ENCODE measurements at places on chromosomes 7 and 10.

DNA sequence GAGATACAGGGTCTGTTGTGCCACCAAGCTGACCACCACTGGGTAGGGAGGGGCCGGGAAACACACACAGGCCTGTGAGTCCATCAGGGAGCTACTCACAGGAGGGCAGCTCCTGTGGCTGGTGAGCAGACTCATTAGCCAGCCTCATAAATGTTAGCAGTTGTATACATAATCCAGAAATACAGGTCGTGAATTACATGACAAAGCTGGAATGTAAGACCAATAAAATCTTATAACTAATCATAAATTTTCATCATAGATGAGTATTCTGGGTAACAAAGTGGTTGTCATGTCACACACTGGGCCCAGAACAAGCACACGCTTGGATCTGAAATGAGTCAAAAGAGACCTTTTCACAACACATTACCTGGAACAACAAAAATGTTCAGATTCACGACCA lies 642.6 kb upstream of the AUTS2 start:
- no peak for DNase-seq

- DNase-seq, result no peak
These were observed 36.7 kb downstream of the CDK6 start for GRCh38 chr7:92799446-92800211.

- DNase-seq, result no peak
These were observed 560.9 kb downstream of the PTPRN2 start for GRCh38 chr7:158026636-158027265.

DNA sequence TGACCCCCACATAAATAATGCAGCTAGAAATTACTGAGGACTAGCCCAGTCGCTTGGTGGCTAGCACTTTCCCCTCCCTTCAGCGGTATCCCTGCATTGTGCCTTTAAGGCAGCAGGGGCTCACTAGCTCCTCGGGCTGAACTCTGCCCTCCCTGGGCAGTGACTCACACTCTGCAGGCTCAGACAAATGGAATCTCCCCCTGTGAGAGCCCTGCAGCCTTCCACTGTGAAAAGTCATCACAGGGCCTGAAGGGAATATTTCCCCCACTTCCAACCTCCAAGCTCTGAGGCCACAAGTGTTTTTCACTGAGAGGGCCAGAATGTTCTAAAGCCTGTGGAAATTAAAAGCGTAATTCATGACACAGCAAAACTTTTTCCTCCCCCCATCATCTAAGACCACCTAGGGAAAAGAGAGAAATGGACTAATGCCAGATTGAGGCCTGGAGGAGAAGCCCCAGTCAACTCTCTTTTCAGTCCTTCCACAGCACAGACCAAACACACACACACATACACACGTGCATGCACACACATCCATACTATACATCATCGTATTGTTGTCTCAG lies 93.6 kb upstream of the COL1A2 start:
- no peak for DNase-seq

DNA sequence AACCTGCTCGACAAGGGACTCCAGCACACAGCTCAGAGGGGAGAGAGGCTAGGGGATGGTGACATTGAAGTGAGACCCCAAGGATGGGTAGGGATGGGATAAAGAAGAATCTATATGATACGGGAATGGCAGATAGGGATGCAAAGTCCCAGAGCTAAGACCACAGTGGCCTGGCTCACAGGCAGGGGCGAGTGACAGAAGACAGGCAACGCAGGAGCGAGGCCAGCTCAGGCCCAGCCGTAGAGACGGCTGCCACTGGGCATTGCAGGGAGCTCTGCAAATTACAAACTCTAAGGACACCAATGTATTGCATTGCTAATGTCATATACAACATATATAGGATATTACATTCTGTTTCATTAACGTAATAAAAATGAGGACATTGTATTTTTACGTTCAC lies 131.4 kb downstream of the TCERG1L start:
- no peak for DNase-seq

DNA sequence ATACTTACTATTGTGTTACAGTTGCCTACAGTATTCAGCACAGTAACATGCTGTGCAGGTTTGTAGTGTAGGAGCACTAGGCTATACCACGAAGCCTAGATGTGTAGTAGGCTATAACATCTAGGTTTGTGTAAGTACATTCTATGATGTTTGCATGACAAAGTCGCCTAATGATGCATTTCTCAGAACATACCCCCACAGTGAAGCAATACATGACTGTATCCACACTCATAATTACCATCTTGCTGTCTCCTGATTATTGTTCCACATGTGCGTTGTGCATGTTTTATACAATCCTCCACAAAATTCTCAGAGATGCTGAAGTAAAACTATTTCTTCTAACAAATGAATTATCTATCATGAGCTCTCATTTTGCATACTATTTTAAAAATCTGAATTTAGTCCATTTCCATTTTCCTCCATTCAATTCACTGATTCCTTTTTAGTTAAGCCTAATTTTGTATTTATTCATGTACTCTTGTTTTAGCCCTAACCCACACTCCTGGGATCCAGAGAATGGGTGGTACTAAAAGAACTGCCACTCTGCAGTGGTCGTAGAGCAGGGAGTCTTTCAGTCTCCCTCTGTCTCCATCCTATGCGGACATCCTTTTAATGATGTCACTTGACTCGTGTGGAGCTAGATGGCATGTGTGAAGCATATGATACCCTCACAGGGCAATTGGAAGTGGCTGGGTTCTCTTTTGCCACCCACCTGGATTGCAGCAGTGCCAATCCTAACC lies 67.6 kb upstream of the CAV2 start:
- DNase-seq, result no peak

DNA sequence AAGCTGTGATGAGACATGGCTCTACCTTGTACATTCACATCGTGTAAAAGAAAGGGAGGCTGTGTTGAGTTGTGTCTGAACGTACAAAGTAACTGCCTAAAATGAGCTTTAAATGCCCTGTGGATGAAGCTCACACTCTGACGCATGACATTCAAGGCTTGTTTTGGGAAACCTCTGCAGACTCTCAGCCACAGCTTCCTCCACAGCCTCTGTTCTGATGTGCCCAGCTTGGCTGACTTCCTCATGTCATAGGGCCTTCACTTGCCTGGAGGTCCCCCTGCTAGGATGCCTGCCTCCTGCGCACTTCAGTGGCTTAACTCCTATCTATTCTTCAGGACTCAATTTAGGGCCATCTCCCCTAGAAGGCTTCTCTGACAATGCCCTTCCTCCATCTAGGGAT lies 230.0 kb upstream of the HABP2 start:
- DNase-seq, result no peak

DNA sequence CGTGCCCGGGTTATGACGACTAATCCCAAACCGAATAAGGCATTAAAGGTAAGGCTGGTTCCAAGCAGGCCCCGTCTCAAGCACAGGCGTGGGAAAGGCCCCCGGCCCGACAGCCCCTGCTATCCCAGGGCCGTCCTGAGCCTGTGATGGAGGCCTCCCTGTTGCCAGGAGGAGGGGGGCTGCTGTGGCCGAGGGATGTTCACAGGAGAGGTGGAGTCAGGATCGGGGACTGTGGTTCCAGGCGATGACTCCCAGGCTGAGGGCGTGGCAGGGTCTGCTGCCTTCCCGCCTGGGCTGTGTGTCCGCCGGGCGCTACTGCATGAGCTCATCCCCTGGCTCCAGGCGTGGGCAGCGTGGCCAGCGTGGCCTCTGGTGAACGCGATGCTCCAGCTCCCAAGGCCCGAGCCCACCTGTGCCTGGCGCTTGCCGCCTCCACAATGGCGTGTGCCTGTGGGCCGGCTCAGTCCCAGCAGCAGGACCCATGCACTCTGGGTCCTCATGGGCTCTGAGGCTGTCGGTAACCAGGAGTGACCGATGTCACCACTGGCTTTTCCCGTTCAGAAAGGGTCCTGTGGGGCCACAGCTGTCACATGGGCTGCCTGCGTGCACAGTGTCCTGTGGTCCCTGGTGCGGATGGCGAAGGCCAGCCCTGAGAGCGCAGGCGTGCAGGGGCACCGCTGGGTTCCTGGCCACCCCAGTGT lies 8.8 kb downstream of the MAFK start:
- DNase-seq, result no peak

- DNase-seq, result no peak
These were observed 63.0 kb downstream of the VAX1 start for GRCh38 chr10:117075064-117075463.

DNA sequence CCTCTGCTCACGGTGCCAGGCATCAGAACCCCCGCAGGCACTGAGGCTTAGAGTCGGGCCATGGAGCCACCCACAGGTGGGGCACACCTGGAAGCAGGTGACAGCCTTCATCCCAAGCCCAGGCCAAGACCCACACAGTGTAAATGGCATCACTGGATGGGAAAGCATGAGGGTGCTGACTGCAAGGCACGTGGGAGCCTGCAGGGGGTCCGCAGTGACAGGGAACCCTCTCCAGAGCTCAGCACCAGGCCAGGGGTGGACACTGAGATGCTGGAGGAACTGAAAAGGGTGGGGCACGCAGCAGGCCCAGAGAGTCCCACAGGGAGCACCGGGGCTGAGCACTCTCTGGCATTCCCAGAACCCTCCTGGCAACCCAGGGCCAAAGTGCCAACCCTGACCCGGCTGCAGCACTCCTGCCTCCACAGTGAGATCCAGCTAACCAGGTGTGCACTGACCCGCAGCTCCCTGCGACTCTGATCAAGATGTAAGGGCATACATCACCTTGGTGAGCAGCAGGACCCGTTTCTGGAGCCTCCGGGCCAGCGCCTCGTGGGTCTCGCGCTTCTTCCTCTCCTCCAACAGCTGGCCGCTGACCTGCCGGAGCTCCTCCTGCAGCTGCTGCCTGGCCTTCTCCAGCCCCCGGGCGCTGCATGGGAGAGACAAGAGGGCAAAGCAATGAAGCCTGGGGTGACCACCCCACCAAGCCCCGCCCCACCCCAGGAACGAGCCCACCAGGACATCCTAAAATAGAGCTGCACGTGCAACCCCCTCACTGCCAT lies 163.9 kb downstream of the MAD1L1 start:
- no peak for DNase-seq

- DNase-seq, result no peak
These were observed 303.3 kb downstream of the SUGCT start for GRCh38 chr7:40437936-40438634.

DNA sequence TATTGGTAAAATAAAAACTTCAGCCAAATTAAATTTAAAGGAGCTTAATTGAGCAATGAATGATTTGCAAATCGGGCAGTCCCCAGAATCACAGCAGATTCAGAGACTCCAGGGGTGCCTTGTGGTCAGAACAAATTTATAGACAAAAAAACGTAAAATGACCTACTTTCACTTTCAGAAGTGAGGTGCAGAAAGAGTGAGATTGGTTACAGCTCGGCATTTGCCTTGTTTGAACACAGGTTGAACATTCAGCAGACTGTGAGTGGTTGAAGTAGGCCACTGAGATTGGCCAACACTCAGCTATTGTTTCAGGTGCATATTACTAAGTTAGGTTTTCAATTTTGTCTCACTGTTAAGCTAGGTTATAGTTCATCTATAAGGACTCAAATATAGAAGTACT lies 153.4 kb downstream of the BICC1 start:
- DNase-seq, result no peak
